ENCODE measurements at places on chromosomes 3 and 15.

DNA sequence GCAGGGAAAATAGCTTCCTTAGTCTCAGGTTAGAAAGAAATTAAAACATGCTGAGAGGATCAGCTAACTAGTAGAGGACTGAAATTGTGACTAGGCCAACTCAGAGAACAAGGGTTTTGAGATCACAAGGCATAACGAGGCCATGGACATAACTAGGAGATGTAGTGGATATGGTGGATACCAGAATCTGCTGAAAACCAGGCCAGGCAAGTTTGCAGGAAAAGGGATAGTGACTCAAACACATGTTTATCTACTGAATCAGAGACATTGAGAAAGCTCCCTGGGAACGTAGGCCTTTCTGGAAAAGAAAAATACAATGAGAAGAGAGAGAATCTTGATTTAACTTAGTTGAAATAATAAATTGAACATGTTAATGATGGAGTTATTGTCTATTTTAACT, 326.5 kb upstream of the GBE1 start:
- DNase-seq: no peak

- DNase-seq: no peak
Observed at GRCh38 chr15:57284535-57284934, 91.8 kb upstream of the CGNL1 start.

- DNase-seq: no peak
Observed at GRCh38 chr3:128881576-128881975, 2.2 kb downstream of the ACAD9 start.

GRCh38 chr3:70245746-70246525, 66.5 kb downstream of the MDFIC2 start:
- no peak for DNase-seq

- no peak for DNase-seq
Observed at GRCh38 chr15:89374086-89374981, 39.7 kb upstream of the POLG start.

- DNase-seq: no peak
Observed at GRCh38 chr3:17877299-17877698, 134.9 kb upstream of the TBC1D5 start.

- no peak for DNase-seq
Observed at GRCh38 chr3:126816298-126816697, 112.3 kb downstream of the CHCHD6 start.

- DNase-seq: no peak
Observed at GRCh38 chr3:187628169-187628568, 42.0 kb downstream of the SST start.

GRCh38 chr15:35309886-35310285, 224.8 kb upstream of the NANOGP8 start:
- DNase-seq: no peak

GRCh38 chr15:51195459-51195858, 100.8 kb upstream of the TNFAIP8L3 start:
- DNase-seq: no peak

DNA sequence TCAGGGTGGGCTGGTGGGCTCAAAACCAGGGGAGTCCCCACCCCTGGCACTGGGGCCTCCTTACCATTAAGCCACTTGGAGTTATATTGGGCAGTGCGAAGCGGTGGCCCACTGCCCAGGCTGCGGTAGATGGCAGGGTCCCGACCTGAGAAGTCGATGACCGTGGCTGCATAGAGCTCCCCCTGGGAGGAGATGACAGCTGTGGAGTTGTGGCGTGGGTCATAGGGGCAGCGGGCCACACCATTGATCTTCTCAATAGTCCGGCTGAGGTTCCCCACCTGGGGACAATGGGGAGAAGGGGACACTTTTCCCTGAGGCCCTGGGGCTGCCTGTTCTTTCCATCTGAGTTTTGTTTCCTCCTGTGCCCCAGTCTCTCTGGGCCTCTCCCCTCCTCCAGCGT, 99.8 kb downstream of the SEMA5B start:
- no peak for DNase-seq

DNA sequence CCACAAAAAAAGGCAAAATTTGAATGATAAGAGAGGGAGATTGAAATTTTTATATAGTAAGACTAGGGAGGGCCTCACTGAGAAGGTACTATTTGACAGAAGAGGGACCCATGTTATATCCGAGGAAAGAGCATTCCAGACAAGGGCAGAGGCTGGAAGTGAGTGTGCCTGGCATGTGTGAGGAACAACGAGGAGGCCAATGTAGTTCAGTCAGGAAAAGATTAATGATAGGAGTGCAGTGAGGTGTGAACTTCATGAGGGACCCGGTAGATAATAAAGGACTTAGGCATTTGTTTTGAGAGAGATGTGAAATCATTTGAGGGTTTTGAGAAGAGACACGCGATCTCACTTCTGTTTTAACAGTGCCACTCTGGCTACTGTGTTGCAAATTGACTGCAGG, 36.3 kb downstream of the ASTE1 start:
- DNase-seq: no peak

DNA sequence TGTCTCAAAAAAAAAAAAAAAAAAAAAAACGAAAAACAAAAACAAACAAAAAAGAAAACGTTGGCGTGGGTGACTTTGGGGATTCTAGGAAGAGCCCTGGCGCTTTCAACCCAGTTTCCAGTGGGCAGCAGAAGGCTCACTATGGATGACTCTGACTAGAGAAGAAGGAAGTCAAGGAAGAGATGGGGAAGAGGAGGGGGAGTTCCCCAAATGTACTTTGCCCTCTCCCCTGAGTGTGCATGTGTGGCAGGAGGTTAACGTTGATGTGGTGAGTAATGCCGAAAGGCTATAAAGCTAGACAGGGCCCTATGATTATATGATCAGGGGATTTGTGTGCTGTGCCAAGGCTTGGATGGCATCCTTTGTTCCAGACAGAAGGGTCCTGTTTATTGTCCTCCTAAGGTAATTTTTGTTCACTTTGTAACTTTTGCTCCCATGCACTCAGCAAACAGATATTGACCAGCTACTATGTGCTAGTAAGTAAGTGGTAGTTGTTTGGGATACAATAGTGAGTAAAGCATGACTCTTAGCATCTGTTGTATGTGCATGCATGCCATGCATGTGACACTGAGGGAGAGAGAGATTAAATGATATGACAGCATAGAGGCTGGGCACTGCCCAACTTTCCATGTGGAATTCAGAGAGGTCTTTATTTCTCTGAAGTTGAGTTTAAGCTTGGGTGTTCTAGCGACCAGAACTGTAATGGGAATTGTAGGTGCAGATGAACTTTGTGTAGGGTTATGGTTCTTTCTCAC, 750 bp upstream of the HHLA2 start:
- no peak for DNase-seq

DNA sequence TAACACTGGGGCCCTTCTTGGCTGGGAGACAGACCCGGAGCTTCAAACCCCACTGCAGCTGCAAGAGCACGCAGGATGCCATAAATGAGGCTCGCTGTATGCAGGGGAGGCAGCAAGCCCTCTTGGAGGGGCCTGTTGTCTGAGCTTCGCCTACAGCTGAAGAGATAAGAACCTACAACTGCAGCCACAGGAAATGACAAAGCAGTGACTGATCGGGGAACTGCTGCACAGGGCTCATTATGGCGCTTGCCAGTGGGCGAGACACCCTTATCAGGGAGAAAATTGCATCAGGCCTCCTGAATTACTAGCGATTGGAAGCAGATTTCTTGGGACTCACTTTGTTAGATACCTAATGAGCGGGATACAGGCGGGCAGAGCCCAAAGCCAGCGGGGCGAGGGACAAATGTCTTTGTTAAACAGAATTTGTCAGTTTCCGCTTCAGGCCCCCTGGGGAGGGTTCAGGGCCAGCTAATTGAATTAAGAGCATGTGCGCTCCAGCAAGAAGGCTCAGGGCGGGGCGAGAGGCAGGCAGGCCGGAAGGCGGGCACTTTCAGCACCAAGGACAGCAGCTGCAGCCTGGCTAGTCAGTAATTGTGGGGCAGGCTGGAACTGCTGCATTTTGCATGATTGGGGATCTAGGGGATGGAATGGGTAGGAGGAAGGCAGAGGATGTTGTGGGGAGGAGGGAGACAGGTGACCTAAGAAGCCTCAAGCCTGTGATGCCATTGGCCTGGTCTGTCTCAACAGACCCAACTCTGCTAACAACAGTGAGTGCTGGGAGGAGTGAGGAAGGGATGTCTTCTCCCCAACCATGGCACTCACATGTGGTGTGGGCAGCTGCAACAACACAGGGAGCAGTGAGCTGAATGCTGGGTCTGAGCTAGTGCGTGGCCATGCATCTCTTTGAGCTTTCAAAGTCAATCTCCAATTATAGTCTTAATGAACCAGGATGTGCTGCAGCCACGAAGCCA, 55.3 kb downstream of the CCDC33 start:
- DNase-seq: peak; percentile 89

DNA sequence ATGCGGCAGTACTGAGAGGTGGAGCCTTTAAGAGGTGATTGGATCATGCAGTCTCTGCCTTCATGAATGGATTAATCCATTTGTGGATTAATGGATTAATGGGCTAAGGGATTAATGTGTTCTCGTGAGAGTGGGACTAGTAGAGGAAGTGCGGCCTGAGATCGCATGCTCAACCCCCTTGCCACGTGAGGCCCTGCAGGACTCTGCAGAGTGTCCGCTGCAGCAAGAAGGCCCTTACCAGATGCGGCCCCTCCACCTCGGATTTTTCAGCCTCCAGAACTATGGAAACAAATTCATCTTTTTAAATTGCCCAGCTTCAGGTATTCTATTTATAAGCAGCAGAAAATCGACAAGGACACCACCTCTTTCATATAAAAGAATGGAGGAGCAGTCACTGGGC, 148.8 kb downstream of the TPRA1 start:
- no peak for DNase-seq

GRCh38 chr15:31079519-31079918, 22.0 kb downstream of the TRPM1 start:
- DNase-seq: no peak
